ENCODE measurements at places on chromosomes 4 and X. TPM values are rescaled to one million over a fixed set of nuclear protein-coding genes. Genes with fewer than 3 reads are reported as not detected.

Gene RASGEF1B
- polyA plus RNA-seq: not detected

DNA sequence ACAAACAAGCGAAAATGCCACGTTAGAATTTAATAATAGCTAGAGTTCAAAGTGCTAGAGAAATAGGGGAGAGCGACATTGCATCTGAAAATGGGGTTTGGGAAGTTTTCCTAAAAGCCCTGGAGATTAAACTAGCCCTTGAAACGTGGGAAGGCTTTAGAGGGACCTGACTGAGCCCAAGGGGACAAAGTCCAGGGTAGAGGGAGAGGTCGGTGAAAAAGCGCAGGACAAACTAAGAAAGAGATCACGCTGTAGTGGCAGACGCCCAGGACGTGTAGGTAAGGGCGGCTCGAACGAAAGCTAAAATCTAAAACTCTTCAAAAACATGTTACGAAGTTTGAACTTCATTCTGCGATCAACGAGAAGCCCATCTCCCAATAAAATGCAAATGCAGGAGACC is 1.1 kb upstream of the ATP11C start:
- DNase-seq: no peak

Gene RBMXL3
- polyA plus RNA-seq: not detected

Gene GLRA3
- polyA plus RNA-seq: not detected

Gene GABRA4
- polyA plus RNA-seq: not detected

Gene TMPRSS11D
- polyA plus RNA-seq: 0.02 TPM
